NCI-H446 (cell line): ENCODE measurements at places on chromosomes 16 and 17.

DNA sequence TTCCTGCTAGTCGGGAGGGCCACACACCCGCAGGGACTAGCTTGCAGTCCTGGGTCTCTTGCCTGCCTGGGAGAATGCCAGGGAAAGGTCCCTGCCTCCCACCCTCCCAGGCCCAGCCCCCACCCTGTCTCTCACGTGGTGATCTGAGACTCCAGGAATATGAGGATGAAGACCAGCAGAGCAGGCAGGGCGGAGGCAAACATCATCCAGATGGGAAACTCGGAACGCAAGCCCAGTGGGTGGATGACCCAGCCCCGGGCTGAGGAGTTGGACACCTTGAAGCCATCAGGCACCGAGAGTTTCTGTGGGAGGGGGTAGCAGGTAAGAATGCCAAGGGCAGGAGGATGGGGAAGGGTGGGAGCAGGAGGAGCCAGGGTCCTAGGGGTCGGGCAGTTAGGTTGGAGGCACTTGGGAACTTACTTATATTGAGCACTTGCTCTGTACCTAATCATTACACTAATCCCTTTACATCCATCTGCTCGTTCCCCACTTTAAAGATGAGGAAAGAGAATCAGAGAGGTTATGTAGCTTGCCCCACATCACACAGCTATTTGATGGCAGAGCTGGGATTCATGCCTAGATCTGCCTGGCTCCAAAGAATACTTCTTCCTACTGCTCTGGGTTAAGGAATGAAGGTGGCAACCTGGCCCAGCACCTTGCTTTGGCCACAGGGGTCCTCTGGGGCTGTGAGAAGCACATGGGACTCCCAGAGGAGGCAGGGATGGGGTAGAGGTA, 13.4 kb downstream of the SLC4A1 start:
- no peak for DNase-seq

DNA sequence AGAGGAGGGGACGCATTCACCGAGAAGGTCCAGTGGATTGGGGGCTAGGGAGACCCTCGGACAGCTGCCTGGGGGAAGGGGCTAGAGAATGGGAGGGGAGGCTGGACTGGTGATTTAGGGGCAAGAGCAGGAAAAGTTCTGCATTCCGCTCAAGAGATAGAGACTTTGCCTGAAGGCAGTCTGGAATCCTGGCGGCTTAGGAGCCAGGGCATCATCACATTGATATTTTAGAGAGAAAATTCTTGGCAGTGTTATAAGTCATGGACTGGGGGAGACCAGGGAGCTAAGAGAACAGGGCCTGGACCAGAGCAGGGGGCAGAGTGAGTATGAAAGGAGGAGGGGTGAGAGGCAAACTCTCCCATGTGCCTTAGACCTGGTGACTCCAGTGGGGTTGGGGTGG, 35.8 kb downstream of the MSI2 start:
- no peak for DNase-seq

DNA sequence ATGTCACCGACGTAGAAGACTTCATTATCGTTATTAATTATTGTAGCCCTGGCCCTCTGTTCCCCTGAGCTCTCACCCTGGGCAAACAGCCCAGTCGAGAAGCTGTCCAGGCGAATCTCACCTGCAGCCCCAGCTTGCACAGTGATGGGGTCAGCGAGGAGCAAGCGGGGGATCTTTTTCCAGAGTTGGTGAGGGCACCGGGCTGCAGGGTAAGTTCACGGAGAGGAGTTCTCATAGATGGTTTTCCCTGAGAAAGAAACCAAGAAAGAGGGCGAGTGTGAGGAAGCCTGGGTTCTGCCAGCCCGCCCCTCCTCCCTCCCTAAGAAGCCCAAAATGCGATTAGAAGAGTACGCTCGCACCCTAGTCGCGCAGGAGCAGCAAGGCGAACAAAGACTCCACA, 436 bp downstream of the SPAG5 start:
- no peak for DNase-seq

DNA sequence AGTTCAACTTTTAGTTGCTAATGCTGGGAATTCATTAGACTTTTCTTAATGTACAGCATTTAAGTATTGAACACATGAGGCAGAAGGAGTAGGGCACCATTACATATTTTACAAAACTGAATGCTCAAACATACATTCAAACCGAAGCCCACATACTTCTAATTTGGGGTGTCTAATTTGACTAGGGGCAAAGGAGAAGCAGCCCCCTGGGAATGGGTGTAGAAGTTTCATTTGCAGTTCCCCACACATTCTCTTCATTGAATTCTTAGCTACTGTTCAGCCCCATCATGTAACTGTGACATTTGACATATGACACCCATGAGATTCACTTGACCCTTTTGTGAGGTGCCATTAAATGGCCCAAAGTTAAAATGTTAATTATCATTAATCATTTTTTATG, 16.4 kb downstream of the IRX6 start:
- no peak for DNase-seq
